ENCODE measurements at places on chromosomes 16 and 17. TPM values are rescaled to one million over a fixed set of nuclear protein-coding genes. Genes with fewer than 3 reads are reported as not detected.

Gene ABCC12
- 0.32 TPM for polyA plus RNA-seq

Gene KCNAB3
- polyA plus RNA-seq: 25.9 TPM

Gene TBC1D24
- polyA plus RNA-seq: 48.1 TPM

Gene LRRC75A
- polyA plus RNA-seq: 12.9 TPM

Gene KRT15
- 0.18 TPM for polyA plus RNA-seq

Gene SPN
- 0.79 TPM for polyA plus RNA-seq

Gene ABCA10
- 2.7 TPM for polyA plus RNA-seq

Gene C17orf75
- 44.0 TPM for polyA plus RNA-seq

- no peak overlapping the region for H3K4me3 ChIP-seq
- no peaks in the 10 kb centered on the region for H3K36me3 ChIP-seq
- no peak for DNase-seq
- no peak overlapping the region for H3K27ac ChIP-seq
- no peaks in the 10 kb centered on the region for H3K27me3 ChIP-seq
These were observed 44.3 kb downstream of the RGS9 start for GRCh38 chr17:65181237-65182061.

- no peak overlapping the region for H3K4me3 ChIP-seq
- H3K36me3 ChIP-seq: no peaks in the 10 kb centered on the region
- no peak overlapping the region for H3K27ac ChIP-seq
These were observed 8.1 kb downstream of the CLTC start for GRCh38 chr17:59627770-59628171.

GRCh38 chr16:85856585-85856984 is 42.4 kb upstream of the IRF8 start:
- H3K27me3 ChIP-seq: no peaks in the 10 kb centered on the region
- no peaks in the 10 kb centered on the region for H3K4me1 ChIP-seq
- H3K27ac ChIP-seq: no peak overlapping the region
- H3K36me3 ChIP-seq: no peaks in the 10 kb centered on the region

GRCh38 chr16:56941092-56941491 is 9.2 kb downstream of the HERPUD1 start:
- H3K4me1 ChIP-seq: no peaks in the 10 kb centered on the region
- H3K36me3 ChIP-seq: peaks cover 54% of the 10 kb centered on the region
- DNase-seq: no peak

DNA sequence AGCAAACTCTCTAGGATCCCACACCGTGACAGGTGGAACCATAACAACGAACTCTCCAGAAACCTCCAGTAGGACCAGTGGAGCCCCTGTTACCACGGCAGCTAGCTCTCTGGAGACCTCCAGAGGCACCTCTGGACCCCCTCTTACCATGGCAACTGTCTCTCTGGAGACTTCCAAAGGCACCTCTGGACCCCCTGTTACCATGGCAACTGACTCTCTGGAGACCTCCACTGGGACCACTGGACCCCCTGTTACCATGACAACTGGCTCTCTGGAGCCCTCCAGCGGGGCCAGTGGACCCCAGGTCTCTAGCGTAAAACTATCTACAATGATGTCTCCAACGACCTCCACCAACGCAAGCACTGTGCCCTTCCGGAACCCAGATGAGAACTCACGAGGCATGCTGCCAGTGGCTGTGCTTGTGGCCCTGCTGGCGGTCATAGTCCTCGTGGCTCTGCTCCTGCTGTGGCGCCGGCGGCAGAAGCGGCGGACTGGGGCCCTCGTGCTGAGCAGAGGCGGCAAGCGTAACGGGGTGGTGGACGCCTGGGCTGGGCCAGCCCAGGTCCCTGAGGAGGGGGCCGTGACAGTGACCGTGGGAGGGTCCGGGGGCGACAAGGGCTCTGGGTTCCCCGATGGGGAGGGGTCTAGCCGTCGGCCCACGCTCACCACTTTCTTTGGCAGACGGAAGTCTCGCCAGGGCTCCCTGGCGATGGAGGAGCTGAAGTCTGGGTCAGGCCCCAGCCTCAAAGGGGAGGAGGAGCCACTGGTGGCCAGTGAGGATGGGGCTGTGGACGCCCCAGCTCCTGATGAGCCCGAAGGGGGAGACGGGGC is 1.3 kb downstream of the SPN start:
- H3K36me3 ChIP-seq: no peaks in the 10 kb centered on the region
- DNase-seq: no peak
- H3K27ac ChIP-seq: no peak overlapping the region

- no peaks in the 10 kb centered on the region for H3K4me1 ChIP-seq
- DNase-seq: no peak
- H3K4me3 ChIP-seq: no peak overlapping the region
- no peaks in the 10 kb centered on the region for H3K27me3 ChIP-seq
- no peak overlapping the region for H3K27ac ChIP-seq
These were observed 32.3 kb upstream of the HS3ST3A1 start for GRCh38 chr17:13634021-13634420.

DNA sequence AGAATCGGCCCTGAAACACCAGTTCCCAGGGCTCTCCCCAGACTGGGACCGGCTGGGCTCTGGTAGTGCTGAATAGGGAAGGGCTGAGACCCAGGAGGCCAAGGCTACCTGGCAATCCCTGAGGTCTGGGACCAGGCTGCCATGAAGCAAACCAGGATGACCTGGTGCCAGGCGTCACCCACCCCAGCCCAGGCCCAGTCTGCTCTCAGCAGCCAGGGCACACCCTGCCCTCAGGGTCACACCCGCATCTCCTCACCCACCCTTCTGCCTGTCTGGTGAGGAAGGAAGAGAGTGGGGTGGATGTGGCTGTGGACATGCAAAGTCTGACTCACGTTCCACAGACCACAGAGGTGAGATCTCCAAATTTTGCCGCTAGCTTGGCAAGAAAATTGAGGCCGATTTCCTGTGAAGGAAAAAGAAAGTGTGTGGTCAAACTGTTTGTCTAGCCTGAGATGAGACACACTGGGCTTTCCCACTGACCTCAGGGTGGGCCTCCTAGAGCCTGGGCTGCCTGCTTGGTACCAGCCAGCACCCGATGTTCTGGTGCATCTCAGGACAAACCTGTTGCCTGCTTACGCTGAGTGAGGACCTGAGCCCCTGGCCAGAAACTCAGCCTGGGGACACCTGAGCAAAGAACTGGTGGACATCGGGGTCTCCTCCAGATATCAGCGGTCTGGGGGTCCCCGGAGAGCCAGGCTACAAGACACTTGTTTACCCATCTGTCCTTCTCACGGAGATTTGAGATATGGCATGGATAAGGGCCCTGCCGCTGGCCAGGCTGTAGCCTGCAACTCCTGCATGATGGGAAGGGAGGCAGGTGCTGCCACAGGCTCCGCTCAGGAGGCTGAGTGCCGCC is 6.3 kb upstream of the RAB37 start:
- no peak for DNase-seq
- H3K4me1 ChIP-seq: no peaks in the 10 kb centered on the region
- H3K27ac ChIP-seq: no peak overlapping the region
- H3K4me3 ChIP-seq: no peak overlapping the region

DNA sequence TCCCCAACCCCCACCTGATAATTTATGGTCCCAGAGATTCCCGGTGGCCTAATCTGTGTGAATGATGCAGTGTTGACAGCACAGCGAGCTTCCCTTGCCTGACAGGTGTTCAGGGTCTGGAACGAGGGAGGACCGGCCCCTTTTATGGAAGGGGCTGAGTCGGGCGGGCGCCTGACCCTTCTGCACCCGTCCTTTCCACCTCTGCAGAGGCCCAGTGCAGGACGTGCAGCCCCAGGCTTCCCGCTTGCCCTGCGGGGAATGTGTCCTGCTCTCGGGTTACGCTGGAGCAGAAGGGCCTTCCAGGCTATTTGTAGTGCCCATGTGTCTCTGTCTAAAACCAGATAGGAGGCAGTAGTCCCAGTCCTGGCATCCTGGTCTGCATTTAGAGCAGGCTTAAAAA is 16.2 kb downstream of the SMTNL2 start:
- peaks cover 40% of the 10 kb centered on the region for H3K4me1 ChIP-seq
- H3K27me3 ChIP-seq: no peaks in the 10 kb centered on the region
- no peak for DNase-seq
- H3K4me3 ChIP-seq: no peak overlapping the region

DNA sequence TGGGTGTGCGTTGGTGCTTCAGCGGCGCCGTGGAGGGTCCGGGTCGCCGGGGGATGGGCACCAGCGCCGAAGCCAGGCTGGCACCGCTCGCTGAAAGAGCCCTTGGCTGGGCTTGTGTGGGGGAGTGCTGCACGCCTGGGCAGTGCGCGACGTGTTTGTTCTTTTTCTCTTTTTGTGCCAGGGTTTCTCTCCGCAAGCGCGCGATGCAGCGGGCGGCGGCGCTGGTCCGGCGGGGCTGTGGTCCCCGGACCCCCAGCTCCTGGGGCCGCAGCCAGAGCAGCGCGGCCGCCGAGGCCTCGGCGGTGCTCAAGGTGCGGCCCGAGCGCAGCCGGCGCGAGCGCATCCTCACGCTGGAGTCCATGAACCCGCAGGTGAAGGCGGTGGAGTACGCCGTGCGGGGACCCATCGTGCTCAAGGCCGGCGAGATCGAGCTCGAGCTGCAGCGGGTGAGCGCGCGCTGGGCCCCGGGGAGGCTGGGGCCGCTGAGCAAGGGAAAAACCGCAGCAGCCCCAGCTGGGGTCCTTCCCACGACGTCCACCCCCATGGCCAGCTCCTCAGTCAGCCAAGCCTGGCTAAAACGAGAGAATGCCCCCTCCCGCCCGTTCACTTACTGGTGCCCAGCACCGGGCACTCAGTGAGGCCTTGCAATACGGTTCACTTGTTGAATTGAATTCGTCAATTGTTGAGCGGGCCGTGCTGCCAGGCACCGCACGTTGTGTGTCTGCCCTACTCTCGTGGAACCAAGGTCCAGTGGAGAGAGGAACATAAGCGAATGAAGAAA is 541 bp downstream of the GPT2 start:
- H3K36me3 ChIP-seq: peaks cover 27% of the 10 kb centered on the region
- H3K4me1 ChIP-seq: peaks cover 44% of the 10 kb centered on the region
- H3K27me3 ChIP-seq: no peaks in the 10 kb centered on the region
- peak overlapping the region; percentile 68 for H3K4me3 ChIP-seq
- H3K27ac ChIP-seq: peak overlapping the region; percentile 82

DNA sequence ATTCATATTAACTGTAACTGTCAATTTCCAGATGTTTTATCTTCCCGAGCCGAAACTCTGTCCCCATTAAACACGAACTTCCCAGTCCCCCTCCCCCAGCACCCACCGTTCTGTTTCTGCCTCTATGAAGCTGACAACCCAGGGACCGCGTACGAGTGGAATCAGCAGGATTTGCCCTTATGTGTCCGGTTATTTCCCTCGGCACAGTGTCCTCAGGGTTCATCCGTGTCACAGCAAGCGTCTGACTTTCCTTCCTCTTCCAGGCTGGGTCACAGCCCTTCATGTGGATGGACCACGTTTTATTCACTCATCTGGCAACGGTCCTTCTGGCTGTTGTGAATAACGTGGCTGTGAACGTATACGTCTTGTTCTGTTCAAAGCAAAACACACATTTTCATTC is 31.3 kb downstream of the METRNL start:
- H3K36me3 ChIP-seq: no peaks in the 10 kb centered on the region
- no peak overlapping the region for H3K4me3 ChIP-seq
- DNase-seq: no peak
- peaks cover 12% of the 10 kb centered on the region for H3K27me3 ChIP-seq
- peak overlapping the region; percentile 76 for H3K27ac ChIP-seq
- peaks cover 47% of the 10 kb centered on the region for H3K4me1 ChIP-seq

- H3K4me1 ChIP-seq: no peaks in the 10 kb centered on the region
- no peak overlapping the region for H3K4me3 ChIP-seq
- peak; percentile 70 for DNase-seq
- no peaks in the 10 kb centered on the region for H3K27me3 ChIP-seq
- no peak overlapping the region for H3K27ac ChIP-seq
- peaks cover 2% of the 10 kb centered on the region for H3K36me3 ChIP-seq
These were observed 21.7 kb upstream of the VWA3A start for GRCh38 chr16:22070361-22071330.

DNA sequence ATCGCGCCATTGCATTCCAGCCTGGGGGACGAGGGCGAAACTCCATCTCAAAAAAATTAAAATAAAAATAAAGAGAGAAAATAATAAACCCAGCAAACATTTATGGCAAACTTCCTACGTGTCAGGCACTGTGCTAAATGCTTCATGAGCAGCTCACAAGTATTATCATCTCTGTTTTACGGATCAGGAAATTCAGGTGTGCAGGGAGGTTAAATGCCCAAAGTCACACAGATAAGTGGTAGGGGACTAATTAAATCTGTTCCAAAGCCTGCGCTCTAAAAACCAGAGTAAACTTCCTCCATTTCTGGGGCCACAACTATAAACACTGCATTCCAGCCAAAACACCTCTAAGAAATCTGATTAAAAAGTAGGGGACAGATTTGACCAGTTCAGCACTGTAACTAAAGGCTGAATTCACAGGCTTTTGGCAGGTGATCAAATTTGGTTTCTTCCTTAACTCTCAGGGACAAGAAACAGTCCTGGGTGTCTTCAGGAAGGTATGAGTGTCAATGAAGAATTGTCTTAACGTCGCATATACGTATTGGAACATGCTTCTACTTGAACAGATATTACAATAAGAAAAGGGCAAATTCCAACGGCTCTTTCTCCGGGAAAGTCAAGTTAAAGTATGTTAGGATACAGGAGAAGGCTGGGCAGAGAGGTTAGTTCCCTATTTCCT is 996 bp downstream of the STRADA start:
- H3K36me3 ChIP-seq: peaks cover 5% of the 10 kb centered on the region
- H3K27ac ChIP-seq: peak overlapping the region; percentile 91
- H3K27me3 ChIP-seq: no peaks in the 10 kb centered on the region
- no peak for DNase-seq
- peaks cover 15% of the 10 kb centered on the region for H3K4me1 ChIP-seq

DNA sequence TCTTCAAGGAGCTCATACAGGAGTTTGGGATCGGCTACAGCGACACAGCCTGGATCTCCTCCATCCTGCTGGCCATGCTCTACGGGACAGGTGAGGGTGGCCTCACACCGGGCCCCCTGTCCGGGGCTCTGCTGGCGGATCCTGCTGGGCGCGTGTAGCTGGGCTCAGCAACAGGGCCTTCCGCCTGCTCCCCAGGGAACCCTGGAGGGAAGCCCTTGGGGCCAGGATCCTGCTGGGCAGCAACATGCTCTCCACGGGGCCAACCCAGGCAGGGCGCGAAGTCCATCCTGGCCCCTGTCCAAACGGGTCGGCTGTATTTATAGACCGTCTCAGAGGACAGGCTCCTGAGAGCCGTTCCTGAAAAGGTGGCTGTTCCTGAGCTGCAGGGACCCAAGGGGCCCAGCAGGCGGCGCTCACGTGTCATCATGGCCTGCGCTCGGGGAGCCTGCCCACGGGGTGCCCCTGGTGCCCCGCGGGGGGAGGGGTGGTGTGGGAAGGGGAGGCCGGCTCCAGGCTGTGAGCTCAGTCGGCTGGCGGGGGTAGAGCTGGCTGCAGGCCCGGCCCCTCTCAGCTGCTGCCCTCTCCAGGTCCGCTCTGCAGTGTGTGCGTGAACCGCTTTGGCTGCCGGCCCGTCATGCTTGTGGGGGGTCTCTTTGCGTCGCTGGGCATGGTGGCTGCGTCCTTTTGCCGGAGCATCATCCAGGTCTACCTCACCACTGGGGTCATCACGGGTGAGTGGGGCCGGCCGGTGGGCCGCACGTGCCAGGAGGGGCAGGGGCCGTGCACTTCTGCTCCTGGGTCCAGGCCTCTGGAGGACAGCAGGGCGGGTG is 7.5 kb downstream of the SLC16A3 start:
- peaks cover 3% of the 10 kb centered on the region for H3K27me3 ChIP-seq
- H3K36me3 ChIP-seq: peaks cover 70% of the 10 kb centered on the region
- H3K27ac ChIP-seq: no peak overlapping the region
- no peak overlapping the region for H3K4me3 ChIP-seq

- DNase-seq: peak; percentile 38
- no peak overlapping the region for H3K4me3 ChIP-seq
- no peaks in the 10 kb centered on the region for H3K27me3 ChIP-seq
- peak overlapping the region; percentile 40 for H3K27ac ChIP-seq
- peaks cover 80% of the 10 kb centered on the region for H3K36me3 ChIP-seq
These were observed 67.4 kb downstream of the MYO18A start for GRCh38 chr17:29112771-29113295.

- H3K27me3 ChIP-seq: no peaks in the 10 kb centered on the region
- H3K27ac ChIP-seq: no peak overlapping the region
- peaks cover 19% of the 10 kb centered on the region for H3K36me3 ChIP-seq
- DNase-seq: no peak
- H3K4me1 ChIP-seq: no peaks in the 10 kb centered on the region
These were observed 32.4 kb downstream of the NQO1 start for GRCh38 chr16:69693916-69694315.

Data from spinal cord (tissue), 10 donors.